ENCODE measurements at places on chromosomes 11 and 22. TPM values are rescaled to one million over a fixed set of nuclear protein-coding genes. Genes with fewer than 3 reads are reported as not detected.

The MS4A12 gene
- not detected for total RNA-seq

The TSPAN32 gene
- total RNA-seq = 17.6 TPM

The NXPE2 gene
- total RNA-seq = 0.52 TPM

The SLC22A25 gene
- total RNA-seq = not detected

The ALDH3B2 gene
- total RNA-seq = not detected

The TTC28 gene
- 34.1 TPM for total RNA-seq

The FOLR3 gene
- total RNA-seq = 17.9 TPM

The IGF2 gene
- 52.6 TPM for total RNA-seq

The CYB5R2 gene
- total RNA-seq = 2.7 TPM

The ART5 gene
- total RNA-seq = not detected

The CLDN5 gene
- total RNA-seq = 61.1 TPM

The SCUBE2 gene
- 20.1 TPM for total RNA-seq

The TOP3B gene
- 44.8 TPM for total RNA-seq

The TNNI2 gene
- 6.1 TPM for total RNA-seq

The USP35 gene
- 8.4 TPM for total RNA-seq

The TSPAN18 gene
- 46.7 TPM for total RNA-seq

The UBQLN3 gene
- total RNA-seq = 3.7 TPM

The CCDC86 gene
- 10.3 TPM for total RNA-seq

The MRGPRF gene
- 11.4 TPM for total RNA-seq

The RASL10A gene
- total RNA-seq = 3.6 TPM

The PNPLA5 gene
- not detected for total RNA-seq

The SMIM38 gene
- total RNA-seq = 0.92 TPM

The DMC1 gene
- 2.2 TPM for total RNA-seq

The DBX1 gene
- not detected for total RNA-seq

The SLC39A13 gene
- 45.6 TPM for total RNA-seq

The TSPO gene
- total RNA-seq = 114 TPM

The SGSM1 gene
- 1.2 TPM for total RNA-seq

The TMPRSS5 gene
- 0.52 TPM for total RNA-seq

The C11orf16 gene
- total RNA-seq = not detected

The SHANK3 gene
- total RNA-seq = 71.5 TPM

The TBX1 gene
- 0.46 TPM for total RNA-seq

The LMO2 gene
- 72.1 TPM for total RNA-seq

The C11orf42 gene
- not detected for total RNA-seq

The SMC1B gene
- not detected for total RNA-seq
